Stimulated activated CD4-positive, alpha-beta T cell treated with anti-CD3 and anti-CD28 coated beads, Interleukin-1b, Interleukin-23, amount 100 ng/mL, for 24 hours (primary cell): ENCODE measurements at places on chromosomes 16 and 17.

DNA sequence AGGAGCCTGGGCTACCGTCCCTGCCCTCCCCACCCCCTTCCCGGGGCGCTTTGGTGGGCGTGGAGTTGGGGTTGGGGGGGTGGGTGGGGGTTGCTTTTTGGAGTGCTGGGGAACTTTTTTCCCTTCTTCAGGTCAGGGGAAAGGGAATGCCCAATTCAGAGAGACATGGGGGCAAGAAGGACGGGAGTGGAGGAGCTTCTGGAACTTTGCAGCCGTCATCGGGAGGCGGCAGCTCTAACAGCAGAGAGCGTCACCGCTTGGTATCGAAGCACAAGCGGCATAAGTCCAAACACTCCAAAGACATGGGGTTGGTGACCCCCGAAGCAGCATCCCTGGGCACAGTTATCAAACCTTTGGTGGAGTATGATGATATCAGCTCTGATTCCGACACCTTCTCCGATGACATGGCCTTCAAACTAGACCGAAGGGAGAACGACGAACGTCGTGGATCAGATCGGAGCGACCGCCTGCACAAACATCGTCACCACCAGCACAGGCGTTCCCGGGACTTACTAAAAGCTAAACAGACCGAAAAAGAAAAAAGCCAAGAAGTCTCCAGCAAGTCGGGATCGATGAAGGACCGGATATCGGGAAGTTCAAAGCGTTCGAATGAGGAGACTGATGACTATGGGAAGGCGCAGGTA, 762 bp downstream of the CDK12 start:
- DNase-seq = no peak

- no peak for DNase-seq
Observed at GRCh38 chr16:77434022-77434529, 758 bp downstream of the ADAMTS18 start.

DNA sequence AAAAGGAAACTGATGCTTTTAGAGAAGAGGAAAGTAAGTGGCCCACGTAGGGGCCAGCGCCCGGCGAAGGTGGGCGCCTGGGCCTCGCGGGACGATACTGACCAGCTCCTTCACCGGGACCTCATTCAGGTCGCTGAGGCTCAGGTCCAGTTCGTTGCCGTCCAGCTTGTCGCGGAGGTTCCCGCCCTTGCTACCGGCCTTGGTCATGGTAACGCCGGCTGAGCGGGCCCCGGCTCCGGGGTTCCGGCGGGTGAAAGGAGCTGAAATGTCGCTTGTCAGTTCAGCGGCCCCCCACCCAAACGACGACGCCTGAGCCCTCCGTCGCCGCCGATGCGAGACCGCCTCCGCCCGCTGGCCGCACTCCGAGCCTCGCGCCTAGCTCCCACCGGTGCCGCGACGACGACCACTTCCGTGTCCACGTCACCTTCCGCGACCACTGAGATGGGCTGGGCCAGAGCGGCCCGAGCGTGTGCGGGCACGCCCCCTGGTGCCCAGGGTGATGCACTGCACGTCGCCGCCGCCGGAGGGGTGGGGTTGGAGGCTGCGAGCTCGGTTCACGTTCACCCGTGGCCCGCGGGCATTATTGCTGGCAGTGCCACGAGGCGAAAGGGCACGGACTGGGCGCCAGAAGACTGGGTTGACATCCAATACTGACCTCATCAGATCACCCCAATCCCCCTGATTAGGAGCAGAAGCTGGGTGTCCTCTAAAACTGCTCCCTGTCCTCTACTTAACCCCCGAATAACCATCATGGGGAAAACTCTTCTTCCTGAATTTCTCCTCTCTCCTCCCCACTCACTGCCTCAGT, at the start of gene LRRC59:
Gene LRRC59 (minus strand): TSS at position 413 of the 808 bp plus-strand sequence. CDS start 206 bp downstream, at position 207.
- peak; percentile 96 for DNase-seq

DNA sequence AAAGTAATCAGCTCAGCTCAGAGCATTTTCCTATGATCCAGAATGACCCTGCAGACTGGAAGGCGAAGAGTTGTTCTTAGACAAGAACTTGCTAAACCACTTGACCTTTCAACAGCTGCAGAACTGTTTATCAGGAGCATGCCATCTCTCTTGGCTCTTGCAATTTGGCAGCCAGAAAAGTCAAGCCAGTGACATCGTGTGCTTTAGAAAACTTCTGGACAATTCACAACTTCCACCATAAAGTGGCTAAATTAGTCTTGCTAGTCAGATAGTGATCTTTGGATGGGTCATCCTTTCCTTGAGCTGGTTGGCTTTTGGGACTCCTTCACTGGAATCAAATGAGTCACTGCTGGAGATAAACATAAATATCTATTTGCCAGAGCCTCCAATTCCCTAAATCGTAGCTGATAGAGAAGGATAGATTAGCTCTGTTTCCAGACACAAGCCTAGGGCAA, 146.5 kb downstream of the MAP2K6 start:
- no peak for DNase-seq

- DNase-seq = no peak
Observed at GRCh38 chr17:4674685-4674998, 29.3 kb downstream of the PELP1 start.

DNA sequence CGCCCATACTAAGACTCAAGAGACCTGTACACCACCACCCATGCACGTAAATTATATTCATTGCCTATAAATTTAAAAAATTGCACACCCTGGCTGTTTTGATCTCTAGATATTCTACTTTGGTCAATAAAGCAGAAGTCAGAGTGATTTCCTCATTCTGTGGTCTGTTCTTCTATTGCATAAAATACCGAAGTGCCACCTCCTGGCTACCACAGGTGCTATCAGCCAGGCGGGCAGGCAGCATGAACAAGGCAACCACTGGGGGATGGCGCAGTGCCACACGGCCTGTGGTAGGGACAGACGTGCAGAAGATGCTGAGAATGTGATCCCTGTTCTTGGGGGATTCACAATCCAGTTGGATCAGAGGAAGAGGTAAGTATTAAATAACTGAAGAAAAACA, 122.3 kb downstream of the CDK5R1 start:
- DNase-seq = peak; percentile 31

DNA sequence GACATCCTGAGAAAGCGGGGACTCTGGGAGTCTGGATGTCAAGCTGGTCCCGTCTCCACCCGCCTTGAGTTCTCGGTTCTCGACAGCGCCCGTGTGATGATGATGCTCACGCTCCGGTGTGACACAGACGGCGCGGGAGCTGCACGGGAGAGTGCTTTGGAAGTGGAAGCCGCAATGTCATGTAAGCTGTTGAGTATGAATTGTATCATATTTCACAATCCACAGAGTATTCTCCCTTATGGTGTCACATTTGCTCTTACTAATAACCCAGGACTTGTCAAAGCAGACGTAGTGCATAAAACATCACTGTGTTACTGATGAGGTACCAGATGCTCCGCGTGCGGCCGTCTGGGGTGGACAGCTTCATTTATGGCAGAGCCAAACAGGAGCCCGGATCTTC, 217.5 kb upstream of the CHMP6 start:
- DNase-seq = no peak

DNA sequence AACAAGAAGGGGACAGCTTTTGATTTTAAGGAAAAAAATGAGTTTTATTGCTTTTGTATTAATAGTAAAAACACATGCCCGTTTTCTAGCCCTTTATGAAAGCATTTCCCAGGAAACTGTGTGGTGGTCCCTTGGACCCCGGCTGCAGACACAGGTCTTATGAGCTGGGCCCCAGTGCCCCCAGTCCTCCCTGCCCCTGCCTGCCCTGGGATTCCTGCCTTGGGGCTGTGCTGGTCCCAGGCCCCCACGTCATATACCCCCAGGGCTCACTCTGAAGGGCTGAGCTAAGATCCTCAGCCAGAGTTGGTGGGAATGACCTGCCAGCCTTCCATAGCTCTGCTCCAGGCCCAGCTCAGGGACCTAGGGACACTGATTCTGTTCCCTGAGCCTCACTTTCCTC, 30.8 kb downstream of the GINS2 start:
- DNase-seq = no peak

GRCh38 chr17:6463616-6464445, 19.6 kb downstream of the PIMREG start:
- no peak for DNase-seq

GRCh38 chr16:89801800-89802199, 14.6 kb downstream of the FANCA start:
- DNase-seq = no peak

DNA sequence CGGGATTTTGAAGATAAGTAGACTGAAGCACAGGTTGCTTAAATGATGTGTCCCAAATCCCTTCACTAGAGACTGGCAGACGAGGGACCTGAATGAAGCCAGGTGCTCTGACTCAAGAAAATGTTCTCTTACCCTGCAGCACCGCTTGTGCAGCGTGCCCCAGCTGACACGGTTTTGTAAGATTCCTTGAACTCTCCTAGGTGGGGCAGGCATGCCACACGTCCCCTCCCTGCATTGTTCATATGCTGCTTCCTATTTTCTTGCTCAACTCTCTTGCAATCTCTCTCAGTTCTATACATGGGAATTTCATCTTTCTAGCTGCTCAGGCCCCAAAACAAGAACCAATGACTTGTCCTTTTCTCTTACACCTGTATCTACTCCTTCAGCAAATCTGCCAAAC, 22.1 kb upstream of the HNF1B start:
- no peak for DNase-seq
